Astrocyte of the hippocampus (primary cell): ENCODE measurements at places on chromosomes 11 and 22.

- DNase-seq, result no peak
Measured at GRCh38 chr22:19729507-19729906, 6.2 kb downstream of the GP1BB start.

DNA sequence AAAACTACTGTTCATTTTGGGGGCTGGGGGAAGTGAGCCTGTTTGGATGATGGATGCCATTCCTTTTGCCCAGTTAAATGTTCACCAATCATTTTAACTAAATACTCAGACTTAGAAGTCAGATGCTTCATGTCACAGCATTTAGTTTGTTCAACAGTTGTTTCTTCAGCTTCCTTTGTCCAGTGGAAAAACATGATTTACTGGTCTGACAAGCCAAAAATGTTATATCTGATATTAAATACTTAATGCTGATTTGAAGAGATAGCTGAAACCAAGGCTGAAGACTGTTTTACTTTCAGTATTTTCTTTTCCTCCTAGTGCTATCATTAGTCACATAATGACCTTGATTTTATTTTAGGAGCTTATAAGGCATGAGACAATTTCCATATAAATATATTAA lies 87.1 kb upstream of the BIRC3 start:
- no peak for DNase-seq

DNA sequence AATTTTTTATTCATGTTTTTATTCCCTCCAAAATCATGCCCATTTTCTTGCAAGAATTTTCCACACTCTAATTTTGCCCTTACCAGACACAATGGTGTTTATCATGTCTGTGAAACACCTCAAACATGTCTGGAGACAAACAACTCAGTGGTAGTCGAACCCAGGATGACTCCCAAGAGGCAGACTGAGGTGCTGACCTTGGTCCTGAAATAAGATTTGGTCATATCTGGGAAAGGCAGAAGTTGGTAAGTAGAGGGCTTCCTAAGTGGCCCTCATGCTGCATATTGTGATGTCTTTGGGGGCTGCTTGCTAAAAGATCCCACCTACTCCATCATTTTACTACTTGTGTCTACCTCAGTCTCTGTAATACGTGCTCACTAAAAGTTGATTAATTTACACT lies 369.4 kb upstream of the ISX start:
- DNase-seq, result peak; percentile 8

GRCh38 chr22:46280999-46281623 lies 13.3 kb downstream of the TTC38 start:
- DNase-seq, result no peak

DNA sequence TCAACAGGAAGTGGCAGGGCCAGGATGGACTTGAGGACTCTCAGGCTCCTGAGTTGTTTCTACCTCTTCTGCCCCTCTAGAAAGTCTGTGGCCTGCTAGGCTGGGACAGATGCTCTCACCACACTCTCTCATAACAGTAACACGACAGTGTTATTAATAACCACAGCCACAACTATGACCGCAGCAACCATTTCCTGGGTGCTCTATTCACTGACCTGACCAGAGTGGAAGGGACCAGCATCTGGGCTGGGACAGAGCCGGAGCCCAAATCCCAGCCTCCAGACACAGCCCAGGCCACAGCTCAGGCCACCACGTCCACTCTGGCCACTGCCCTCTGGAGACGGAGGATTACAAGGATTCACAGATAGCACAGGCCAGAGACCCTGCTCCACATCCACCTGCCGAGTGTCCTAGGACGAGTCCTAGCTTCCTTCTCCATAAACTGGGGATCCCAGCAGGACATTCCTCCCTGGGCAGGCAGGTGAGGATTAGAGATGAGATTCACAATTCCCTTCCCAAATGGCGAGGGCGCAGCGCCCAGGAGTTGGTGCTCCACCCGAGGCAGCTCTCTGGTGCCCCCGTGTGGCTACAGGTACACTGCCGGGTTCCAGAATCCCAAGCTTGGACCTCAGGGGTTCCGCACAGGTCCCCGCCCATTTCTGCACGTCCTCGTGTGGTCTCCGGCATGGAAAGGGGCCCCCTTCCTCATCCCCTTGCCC lies 7.1 kb downstream of the PNPLA5 start:
- DNase-seq, result peak; percentile 65

- DNase-seq, result no peak
Measured at GRCh38 chr11:88041679-88042078, 133.6 kb downstream of the RAB38 start.

DNA sequence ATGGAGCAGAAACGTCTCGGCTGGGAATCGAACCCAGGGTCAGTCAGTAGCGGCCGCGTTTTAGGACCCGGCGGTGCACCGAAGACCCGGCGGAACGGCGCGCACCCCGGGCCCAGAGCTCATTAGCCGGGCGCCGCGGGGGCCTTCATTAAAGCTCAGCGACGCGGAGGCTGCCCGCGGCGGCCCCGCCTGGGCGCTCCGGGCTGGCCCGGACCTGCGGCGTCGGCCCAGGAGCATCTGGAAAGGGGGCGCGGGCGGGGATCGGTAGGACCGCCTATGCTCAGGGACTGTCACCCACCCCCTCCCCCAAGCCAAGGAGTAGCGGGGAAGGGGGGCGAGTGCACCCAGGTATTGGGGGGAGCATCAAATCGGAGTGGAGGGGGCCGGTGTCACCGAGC lies 52.2 kb downstream of the CYTH4 start:
- no peak for DNase-seq
